Suprapubic skin (tissue), 4 donors: ENCODE measurements at places on chromosomes 7 and 10.

- DNase-seq = no peak
Observed at GRCh38 chr7:127029823-127030222, 222.9 kb downstream of the GRM8 start.

DNA sequence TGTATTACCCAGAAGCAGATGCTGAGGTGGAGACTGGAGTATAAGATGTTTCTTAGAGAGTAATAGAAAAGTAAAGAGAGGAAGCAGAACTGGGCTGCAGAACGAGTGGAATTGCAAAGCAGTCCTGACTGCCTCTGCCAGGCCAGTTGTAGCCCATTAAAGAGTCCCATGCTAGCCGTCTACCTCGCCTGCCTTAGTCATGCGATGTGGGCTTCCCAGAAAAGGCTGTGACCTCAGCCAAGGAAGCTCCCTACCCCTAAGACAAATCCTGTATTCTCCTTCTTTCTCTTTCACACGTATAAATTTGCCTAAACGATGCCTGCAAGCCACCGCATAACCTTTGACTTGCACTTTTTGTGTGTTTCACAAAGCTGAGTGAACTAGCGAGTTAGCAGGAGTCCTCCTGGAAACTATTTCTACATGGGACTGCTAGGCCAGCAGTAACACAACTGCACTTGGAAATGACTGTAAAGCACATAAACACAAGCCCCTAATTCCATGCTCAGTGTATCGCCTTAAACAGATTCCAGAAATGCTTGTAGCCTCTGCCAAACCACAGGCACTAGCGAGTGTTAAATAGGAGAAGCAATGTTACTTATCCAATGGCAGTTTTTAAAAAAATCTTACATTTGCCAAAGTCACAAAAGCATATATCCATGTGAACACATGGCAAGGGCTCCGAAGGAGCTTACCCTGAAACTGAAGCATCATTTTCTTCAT, 47.4 kb upstream of the GNAI1 start:
- no peak for DNase-seq

DNA sequence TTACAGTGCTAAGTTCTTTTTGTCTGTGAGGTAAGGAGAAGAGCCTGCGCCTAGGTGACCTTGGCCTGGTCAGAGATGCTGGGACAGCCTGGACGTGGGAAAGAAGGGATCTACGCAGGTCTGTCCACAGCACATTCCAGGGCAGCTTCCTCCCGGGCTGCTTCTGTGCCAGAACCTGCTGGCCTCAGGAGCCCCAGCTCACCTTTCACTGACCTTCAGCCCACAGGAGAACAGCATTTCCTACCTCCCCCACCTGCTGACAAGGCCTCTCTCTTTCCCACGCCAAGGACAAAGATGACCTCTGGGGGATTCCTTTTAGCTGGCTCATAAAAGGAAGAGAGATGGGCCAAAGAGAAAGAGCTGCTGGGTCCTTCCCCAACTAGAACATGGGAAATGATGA, 260.6 kb downstream of the KCNMA1 start:
- no peak for DNase-seq

DNA sequence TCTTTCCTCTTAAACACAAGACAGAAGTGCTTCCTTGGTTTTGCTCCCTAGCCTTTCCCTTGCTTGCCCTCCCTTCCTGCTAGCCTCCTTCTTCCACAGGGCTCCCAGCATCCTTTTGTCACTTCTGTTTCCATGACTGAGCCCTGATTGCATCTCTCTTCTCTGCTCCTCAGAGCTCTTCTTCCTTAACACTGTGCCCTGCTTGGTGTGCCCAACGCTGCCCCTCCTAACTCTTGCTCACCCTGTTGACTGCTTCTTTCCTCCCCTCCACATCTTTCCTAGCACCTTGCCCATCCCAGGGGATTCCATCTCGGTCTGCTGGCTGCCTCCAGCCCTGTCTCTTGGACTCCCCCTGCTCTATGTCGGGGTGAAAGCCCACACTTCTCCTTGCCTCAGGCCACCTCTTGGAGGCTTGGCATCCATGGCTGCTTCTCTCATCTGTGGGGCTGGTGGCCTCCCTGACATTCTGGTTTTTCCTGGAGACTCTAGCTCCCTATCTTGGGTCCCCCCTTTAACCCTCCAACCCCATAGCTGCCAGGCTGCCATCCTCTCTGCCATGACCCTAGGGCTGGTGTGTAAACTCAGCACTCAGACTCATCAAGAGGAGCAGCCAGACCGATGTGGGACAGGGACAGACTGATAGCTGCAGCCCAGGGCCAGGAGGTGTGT, 5.8 kb downstream of the IGFBP1 start:
- DNase-seq = no peak

DNA sequence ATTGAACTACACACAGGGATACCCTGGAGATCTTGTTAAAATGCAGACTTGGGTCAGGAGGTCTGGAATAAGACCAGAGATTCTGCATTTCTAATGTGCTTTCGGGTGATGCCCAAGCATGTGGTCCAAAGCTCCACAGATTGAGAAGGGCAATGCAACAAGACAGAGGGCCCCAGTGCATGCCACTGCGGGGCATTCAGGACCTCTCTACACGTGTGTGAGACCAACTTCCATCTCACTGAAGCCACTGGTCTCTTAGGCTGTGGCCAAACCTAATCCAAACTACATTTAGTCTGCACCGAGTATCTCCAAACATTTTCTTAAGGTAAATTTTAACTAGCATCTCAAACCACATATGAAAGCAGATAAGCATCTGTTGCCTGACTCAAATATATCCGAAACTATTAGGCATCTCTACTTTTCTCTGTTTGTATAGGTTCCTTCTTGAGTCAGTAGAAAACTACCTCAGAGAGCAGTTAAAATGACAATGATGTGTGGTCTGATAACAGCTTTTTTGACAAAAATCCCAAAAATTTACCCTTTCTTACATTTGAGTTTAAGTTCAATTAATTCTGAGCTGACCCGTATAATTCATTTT, 107.5 kb downstream of the ELMO1 start:
- DNase-seq = no peak

DNA sequence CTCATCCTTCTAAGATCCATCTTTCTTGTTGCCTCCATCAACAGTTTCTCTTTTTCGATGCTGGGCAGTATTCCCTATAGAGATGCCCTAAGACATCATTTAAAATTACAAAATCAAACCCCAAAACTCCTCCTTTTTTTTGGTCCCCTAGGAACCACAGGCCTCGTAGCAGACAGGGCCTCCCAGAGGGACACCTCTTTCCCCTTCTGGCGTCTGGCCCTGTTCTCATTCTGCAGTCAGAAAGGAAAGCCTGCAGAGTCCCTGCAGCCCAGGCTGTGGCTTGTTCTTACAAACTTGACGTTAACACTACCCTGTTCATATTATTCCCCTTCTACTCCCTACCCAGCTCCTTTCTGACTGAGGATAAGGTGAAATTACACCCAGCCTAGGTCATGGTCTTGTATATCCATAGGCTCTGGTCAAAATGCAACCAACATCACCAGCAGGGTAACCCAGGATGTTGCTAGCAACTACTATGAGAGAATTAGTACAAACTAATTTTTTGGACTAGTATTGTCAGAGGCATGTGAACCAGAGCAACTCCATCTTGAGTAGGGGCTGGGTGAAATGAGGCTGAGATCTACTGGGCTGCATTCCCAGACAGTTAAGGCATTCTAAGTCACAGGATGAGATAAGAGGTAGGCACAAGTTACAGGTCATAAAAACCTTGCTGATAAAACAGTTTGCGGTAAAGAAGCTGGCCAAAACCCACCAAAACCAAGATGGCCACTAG, 3.5 kb upstream of the EPHA1 start:
- DNase-seq = no peak
